ENCODE measurements at places on chromosomes 12 and 14.

- no peak for DNase-seq
Observed at GRCh38 chr14:100103250-100104005, 38.2 kb downstream of the EVL start.

DNA sequence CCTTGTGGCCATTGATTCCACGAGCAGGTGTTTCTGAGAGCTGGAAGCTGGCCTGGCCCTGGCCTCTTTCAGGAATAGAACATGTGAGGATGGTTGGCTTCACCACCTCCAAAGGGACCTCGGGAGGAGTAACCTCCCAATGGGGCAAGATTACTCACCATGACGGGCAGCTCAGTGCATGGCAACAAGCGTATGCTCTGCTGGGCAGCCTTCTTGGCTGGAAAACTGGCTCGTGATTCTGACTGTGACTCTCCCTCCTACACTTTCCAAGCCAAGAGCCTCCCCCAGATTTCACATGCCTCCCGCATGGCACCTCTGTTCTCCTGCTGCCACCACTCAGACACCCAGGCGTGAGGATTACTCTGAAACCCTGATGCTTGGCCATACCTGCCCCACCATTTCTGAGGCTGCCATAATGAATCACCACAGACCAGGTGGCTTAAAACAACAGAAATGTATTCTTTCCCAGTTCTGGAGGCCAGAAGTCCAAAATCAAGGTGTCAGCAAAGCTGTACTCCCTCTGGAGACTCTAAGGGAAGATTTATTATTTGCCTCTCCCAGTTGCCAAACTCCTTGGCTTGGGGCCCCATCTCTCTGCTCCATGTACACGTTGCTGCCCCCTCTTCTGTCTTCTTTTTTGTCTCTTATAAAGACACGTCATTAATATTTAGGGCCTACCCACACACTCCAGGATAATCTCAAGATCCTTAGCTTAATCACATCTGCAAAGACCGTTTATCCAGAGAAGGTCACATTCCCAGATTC is 215.9 kb downstream of the CHST11 start:
- DNase-seq = no peak

DNA sequence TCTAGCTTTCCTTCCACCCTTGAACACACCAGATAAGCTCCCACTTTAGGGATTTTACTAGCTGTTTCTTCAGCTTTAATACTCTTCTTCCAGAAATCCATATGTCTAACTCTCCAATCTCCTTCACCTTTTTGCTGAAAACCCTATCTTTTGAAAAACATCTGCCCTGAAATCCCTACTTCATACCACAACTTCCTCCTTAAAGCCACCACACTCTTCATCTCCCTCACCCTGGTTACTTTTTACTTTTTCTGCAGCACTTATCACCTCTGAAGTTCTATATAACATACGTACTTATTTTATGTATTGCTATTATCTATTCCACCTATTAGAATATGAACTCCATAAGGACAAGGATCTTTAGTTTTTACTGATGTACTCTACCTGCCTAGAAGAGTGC is 28.6 kb upstream of the PTPRQ start:
- DNase-seq = no peak

GRCh38 chr12:93978553-93978952 is 169.8 kb upstream of the PLXNC1 start:
- DNase-seq = no peak

DNA sequence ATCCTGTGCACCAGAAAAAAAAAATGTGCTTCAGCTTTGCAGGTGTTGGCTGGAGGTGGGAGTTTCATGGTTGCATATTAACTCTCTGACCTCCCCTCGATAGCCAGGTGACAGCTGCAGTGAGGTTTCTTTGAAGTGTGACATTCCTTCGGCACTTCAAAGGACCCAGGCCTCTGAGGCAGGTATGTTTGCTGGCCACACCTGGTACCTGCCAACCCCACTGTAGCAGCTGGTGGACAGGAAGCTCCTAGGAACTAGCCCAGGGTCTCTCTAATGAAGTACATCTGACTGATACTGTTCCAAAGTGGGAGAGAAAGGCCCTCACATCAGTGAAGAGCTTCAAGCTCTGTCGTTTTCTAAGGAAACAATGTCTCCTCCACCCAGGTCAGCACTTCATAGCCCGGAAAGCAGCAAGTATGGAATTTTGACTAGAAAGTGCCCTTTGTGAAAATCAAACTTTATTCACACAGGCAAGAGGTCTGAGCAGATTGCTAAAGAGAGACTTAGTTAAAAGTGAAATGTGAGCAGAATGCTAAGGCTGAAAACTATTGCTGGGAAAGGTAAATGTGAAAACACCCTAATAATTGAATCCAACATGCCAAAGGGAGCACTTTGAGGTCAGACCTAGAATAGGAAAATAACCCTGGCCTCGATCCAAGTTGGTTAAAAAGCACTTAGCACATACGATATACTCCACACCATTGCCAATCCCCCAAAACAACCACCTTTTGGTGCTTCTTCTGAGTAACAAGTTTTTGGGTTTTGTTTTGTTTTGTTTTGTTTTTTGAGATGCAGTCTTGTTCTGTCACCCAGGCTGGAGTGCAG is 71.3 kb downstream of the PHLDA1 start:
- DNase-seq = no peak

- no peak for DNase-seq
Observed at GRCh38 chr14:33668066-33668465, 282.8 kb downstream of the EGLN3 start.

DNA sequence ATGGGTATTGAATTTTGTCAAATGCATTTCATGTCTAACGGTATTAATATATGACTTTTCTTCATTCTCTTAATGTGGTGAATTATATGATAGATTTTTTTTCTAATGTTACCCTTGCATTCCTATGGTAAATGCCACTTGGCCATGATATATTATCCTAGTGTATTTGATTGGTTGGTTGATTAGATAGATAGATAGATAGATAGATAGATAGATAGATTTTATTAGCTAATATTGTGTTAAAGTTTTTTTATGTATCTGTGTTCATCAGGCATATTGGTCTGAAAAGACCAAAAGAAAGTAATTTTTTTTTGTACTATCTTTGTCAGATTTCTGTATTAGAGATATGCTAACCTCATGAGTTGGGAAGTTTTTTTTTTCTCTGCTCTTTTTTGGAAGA is 124.6 kb downstream of the TGFB3 start:
- DNase-seq = no peak
